ENCODE measurements at places on chromosomes 1 and 21. TPM values are rescaled to one million over a fixed set of nuclear protein-coding genes. Genes with fewer than 3 reads are reported as not detected.
A peak's percentile ranks its signal among the peaks of the same experiment; 100 is the strongest.

Gene FNBP1L
- 27.1 TPM for total RNA-seq

- DNase-seq = no peak
Measured at GRCh38 chr1:31818206-31818605, 2.4 kb upstream of the SPOCD1 start.

DNA sequence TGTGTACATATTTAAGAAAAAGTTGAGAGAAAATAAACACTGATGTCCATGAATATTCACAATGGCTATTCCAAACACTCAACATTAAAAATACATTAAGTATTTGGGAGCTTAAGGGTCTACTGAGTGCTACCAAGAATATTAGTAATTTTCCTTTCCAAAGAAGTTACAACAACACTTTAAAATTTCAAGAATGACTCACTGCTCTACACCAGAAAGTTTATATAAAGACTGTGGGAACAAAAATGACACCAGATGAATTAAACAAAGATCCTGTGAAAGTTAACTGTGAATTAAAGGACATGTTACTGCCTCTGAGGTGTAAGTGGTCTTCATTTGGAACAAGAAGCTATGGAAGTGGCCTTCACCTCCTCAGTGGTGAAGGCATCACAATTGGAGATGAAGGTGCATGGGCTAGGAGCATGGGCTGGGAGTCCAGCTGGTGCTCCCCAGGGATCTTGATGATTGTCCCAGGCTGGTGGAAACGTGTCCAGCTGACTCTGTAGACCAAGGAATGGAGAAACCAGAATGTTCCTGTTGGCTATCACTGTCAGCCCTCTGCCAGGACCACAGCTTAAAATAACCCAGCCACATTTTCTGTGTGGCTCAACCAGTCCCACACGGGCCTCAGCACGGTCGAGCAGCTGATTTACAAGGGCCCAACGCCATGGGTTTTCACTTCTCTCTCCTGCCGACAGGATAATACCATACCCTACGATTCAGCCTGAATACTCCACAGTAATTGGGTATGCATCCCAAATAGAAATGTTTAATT lies 28.8 kb downstream of the TAF5L start:
- DNase-seq = peak; percentile 34

DNA sequence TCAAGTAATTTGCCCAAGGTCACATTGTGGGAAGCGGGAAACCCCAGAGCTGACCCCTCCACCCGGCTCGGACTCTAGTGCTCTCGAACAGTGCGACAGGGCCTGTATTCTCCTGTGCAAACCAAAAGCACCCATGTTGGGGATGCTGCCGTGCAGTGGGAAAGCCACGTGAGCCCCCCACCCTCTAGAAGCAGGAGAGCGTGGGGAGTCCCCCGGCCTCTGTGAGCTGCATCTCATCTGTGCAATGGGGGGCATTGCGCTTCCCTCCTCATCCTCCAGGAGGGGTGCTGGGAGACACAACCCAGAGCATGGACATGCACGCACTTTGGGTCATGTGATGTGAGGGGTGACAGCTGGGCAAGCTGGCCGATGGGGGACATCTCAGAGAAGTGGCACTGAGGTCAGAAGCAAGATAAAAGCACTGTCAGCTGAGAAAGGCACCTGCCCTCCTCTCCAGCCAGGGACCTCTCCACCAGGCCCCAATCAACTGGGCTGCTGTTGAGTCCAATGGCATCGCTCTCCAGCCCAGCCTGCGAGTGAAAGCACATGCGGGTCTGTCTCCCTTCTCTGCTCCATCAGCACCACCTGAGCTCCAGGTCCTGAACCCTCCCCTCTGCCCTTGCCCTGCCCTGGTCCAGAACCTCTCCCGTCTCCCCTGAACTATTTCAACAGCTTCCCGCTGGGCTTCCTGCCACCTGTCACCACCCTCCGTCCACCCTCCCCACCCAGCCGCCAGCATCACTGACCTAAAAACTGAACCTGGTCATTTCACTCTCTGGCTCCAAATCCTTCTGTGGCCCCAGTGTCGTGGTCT lies 76.4 kb upstream of the IFFO2 start:
- no peak for DNase-seq

Gene KPRP
- not detected for total RNA-seq

GRCh38 chr1:109840011-109840629 lies 70.5 kb upstream of the CSF1 start:
- no peak for DNase-seq

DNA sequence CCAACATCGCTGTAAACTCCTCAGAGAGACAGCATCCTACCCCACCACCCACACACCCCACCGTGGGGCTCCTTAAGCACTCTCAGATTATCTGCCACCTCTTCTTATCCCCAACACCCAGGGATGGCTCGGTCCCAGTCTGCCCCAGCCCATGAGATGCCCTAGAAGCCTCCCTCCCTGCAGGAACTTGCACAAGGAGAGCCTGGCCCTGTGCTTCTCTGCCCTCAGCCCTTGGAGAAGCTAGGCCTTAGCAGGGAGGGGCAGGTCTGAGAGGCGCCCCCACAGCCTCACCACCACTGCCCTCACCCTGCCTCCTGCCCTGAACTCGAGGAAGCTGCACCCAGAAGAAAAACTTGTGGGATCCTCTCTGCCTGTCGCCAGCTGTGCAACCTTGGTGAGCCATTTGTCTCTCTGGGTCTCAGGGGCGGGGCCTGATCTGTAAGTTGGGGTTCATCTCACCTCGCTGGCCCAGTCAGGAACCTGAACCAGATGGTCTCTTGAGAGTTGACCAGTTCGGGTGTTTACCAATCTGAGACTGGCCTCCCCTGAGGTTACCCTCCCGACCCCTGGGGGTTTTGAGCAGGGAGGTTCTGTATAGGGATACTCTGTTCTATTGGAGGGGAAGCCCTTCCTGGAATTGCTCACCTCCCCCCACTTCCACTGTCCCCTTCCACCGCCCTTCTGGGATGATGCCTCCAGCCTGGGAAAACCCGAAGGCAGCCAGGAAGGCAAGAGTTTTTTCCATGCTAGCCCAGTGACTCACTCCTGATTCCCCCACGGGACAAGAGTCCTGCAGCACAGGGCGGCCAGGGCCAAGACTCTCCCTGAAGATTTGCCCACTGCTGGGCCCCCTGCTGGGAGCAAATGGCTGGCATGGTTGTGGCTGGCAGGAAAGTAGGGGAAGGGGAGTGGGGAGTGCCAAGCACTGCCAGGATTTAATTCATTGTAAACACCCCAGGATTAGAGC lies at the start of gene S100A3:
S100A3 (minus strand) TSS at position 537 of the 967 bp plus-strand sequence. CDS start 773 bp downstream, outside the sequence.
- peak; percentile 98 for DNase-seq

Gene GNG4
- total RNA-seq = 3.5 TPM

- DNase-seq = no peak
Measured at GRCh38 chr1:59697150-59697800, 117.5 kb upstream of the HOOK1 start.

DNA sequence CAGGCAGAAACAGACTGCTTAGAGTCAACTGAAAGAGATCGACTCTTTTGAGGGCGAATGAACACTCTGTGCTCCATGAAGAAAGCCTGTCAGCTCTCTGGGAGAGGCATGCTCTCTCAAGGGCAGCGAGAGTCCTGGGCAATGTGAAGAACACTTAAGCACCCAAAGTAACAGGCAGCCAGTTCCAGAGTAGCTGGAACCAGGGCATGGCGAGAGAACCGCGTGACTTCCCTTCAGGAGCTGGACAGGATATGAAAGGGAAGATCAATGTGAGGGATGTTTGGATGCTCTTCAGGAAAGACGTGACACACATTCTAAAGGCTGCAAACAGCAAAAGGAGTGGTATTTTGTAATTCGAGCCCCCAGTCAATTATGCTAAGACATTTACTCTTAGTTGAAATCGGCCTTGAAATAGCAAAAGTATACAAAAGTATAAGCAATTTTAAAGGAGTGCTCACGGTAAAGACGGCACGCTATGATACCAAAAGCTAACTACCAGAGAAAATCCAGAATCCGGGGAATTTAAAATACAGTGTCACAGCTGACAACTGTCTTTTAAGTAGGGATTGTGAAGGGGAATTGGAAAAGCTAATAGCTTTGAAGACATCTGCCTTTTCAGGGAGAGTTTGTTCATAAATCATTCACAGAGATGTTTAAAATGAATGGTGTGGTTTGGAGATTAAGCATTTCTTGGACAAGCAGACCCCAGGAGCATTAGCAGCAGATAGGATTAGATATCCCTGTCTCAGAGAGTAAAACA lies 20.8 kb downstream of the ADAMTS5 start:
- DNase-seq = no peak

Gene MAP3K7CL
- total RNA-seq = 21.7 TPM

DNA sequence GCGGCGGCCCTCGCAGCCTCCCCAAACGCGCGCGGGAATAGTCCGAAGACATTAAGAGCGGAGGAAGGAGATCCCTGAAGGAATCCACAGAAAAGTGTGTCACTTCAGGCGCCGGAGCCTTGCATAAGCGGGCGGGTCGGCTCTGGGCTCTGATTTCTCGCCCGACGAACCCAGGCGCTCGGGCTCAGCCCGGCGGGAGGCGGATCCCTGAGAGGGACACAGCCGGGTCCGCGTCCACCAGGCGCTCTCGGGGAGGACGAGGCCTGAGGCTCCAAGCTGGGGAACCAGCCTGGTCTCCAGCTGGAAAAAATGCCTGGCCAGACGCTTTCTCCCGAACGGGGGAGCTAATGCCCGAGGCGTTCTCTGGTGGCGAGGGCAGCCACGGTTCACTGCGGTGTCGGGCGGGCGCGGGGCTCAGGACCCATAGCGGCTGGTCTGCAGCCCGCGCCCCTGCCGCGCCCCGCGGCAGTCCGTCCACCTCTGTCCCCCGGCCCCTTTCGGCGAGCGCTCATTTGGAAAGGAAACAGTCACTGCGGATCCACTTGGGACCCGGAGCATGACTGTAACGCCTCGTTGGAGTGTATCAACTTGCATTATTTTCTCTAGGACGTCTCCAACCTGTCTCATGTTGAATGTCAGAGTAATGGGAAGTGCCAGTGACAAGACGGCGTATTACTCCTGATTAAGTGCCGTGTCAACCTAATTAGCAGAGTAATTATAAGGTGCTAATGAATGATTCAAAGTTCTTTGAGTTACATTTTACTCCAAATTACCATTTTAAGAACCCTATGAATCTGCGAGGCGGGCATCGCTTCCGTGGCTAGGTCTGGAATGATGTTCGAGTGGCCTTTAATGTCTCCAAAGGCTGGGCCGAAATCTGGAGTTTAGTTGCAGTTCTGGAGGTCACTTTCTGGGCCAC lies 1.6 kb upstream of the BARHL2 start:
- DNase-seq = no peak

Gene UHMK1
- 165 TPM for total RNA-seq

Gene TMEM51
- 8.5 TPM for total RNA-seq

- DNase-seq = no peak
Measured at GRCh38 chr1:165857046-165857801, 29.8 kb downstream of the UCK2 start.

Gene WNT3A
- total RNA-seq = not detected

DNA sequence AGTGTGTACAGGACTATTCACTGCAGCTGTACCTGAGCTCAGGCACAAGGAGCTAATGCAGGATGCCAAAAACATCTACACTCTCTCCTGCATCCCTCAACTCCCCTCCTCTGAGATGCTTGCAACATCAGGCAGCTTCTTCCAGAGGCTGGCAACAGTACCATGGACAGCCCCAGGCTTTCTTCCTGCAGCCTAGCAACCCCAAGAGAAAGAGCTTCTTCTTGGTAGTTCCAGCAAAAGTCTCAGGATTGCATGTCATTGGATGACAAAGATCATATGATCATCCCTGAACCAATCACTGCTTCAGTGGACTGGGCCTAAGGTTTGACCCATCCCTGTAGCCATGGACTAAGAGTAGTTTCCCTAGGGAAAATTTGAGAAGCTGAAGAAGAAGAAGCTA lies 46.7 kb downstream of the CAMK2N1 start:
- peak; percentile 11 for DNase-seq

- peak; percentile 84 for DNase-seq
Measured at GRCh38 chr1:229759037-229759435, 133.0 kb downstream of the URB2 start.

DNA sequence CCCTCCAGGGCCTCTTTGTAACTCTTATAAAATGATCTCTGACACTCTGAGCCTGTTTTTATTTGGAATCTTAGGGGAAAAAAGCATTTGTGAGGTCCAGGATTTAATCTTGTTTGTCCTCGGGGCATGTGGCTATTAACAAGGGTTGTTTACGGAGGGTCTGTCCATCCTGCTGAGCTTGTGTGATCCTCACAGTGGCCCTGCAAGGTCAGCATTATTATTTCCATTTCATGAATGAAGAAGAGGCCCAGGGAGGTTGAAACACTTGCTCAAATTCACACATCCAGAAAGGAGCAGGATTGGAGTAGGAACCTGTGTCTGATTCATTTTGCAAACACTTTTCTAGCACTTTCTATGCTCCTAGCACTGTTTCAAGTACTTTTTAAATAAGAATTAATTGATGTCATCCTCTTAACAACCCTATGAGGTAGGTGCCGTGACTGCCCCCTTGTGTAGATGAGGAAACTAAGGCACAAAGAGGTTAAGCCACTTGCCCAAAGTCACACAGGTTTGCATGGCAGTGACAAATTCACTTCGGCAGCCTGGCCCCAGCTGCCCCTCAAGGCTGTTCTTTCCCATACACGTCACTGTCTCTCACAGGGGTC lies 178.9 kb downstream of the MIS18A start:
- no peak for DNase-seq

DNA sequence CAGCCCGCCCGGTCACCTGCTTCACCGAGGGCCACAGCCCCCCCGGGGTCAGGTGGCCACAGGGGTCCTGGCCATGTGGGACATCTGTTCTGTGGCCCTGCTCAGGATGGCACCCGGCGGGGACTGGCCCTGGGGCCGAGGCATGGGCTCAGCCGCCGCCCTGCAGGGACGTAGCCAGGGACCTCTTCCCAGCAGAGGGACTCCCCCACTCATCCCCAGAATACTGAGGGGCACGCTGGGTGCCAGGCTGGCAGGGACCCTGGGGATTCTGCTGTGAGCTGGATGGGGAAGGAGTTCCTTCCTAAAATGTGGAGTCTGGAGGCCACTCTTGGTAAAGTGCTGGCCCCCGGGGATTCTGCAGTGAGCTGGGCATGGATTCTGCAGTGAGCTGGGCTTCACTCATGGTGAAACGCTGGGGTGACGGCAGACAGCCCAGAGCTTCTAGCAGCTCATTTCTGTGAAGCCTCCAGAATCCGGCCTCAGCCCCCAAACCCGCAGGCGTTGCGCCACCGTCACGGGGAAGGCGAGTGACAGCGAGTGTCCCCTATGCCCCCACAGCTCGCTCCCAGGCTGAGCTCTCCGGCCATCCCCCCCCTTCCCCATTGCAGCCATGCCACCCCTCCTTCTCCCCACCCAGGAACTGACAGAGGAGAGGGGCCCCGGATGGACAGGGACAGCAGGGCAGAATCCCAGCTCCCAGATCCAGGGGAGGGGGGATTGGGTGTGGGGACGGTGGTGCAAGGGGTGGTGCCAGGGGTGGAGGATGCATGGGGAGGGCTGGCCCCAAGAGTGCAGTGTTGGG lies 1.4 kb downstream of the ITGB2 start:
- DNase-seq = no peak

- no peak for DNase-seq
Measured at GRCh38 chr1:228181645-228182034, 16.0 kb downstream of the IBA57 start.

Gene IKBKE
- 22.0 TPM for total RNA-seq

- DNase-seq = no peak
Measured at GRCh38 chr1:5477716-5478115, 514.5 kb downstream of the NPHP4 start.

GRCh38 chr21:45010096-45010495 lies 64.3 kb upstream of the ADARB1 start:
- DNase-seq = no peak

GRCh38 chr1:208047476-208047934 lies 136.6 kb upstream of the CD34 start:
- DNase-seq = no peak

- DNase-seq = no peak
Measured at GRCh38 chr1:56516539-56517252, 62.7 kb downstream of the PLPP3 start.

Gene SEMA6C
- total RNA-seq = 4.4 TPM

- no peak for DNase-seq
Measured at GRCh38 chr1:88075813-88076212, 608.3 kb upstream of the PKN2 start.

- DNase-seq = no peak
Measured at GRCh38 chr1:221347706-221348105, 394.2 kb downstream of the DUSP10 start.
